ENCODE measurements at places on chromosomes 11 and 22. TPM values are rescaled to one million over a fixed set of nuclear protein-coding genes. Genes with fewer than 3 reads are reported as not detected.

Gene ELFN2
- not detected for polyA plus RNA-seq

Gene CD248
- 1.2 TPM for polyA plus RNA-seq

Gene UPK3A
- polyA plus RNA-seq = not detected

Gene GAS2L1
- 12.0 TPM for polyA plus RNA-seq

Gene SCN2B
- polyA plus RNA-seq = 0.74 TPM

Gene OR56B4
- polyA plus RNA-seq = not detected

Gene ZNRD2
- 30.7 TPM for polyA plus RNA-seq

Gene RASGRP2
- polyA plus RNA-seq = 2.1 TPM

Gene EHF
- 151 TPM for polyA plus RNA-seq

Gene TYR
- polyA plus RNA-seq = not detected

Gene XKR3
- not detected for polyA plus RNA-seq

Gene KDM4D
- polyA plus RNA-seq = 0.55 TPM

Gene GNG3
- polyA plus RNA-seq = 1.2 TPM

Gene CHRNA10
- 0.60 TPM for polyA plus RNA-seq

Gene PARVG
- 42.5 TPM for polyA plus RNA-seq

Gene OR5T3
- not detected for polyA plus RNA-seq

Gene PATE4
- not detected for polyA plus RNA-seq

Gene CST6
- polyA plus RNA-seq = 0.10 TPM

Gene MAJIN
- not detected for polyA plus RNA-seq

Gene LARGE1
- polyA plus RNA-seq = 7.2 TPM

Gene NECTIN1
- polyA plus RNA-seq = 2.8 TPM

Gene CREB3L1
- polyA plus RNA-seq = 43.2 TPM

Gene MPPED2
- not detected for polyA plus RNA-seq

Gene LIMK2
- 58.7 TPM for polyA plus RNA-seq

Gene MAP6
- polyA plus RNA-seq = not detected

Gene CLTCL1
- polyA plus RNA-seq = 0.92 TPM

Gene ZFTA
- 0.69 TPM for polyA plus RNA-seq

Gene NPAS4
- polyA plus RNA-seq = not detected

Gene ACRV1
- not detected for polyA plus RNA-seq

Gene DEFB131B
- not detected for polyA plus RNA-seq

Gene MRGPRX3
- polyA plus RNA-seq = not detected

Gene TRIM34
- polyA plus RNA-seq = 9.1 TPM

Gene DDIAS
- polyA plus RNA-seq = 0.60 TPM

Gene FLRT1
- polyA plus RNA-seq = 0.66 TPM

Gene POU2AF3
- polyA plus RNA-seq = 0.92 TPM

Gene TTLL12
- 127 TPM for polyA plus RNA-seq

Gene WNT11
- 0.92 TPM for polyA plus RNA-seq

Gene OSM
- 0.60 TPM for polyA plus RNA-seq

All from sigmoid colon (tissue), 7 donors.